Naive thymus-derived CD4-positive, alpha-beta T cell (primary cell): ENCODE measurements at places on chromosomes 2 and 18. TPM values are rescaled to one million over a fixed set of nuclear protein-coding genes. Genes with fewer than 3 reads are reported as not detected.
A peak's percentile ranks its signal among the peaks of the same experiment; 100 is the strongest.

- peaks cover 54% of the 10 kb centered on the region for H3K27me3 ChIP-seq
- H3K4me3 ChIP-seq: no peak overlapping the region
- peak; percentile 34 for DNase-seq
Observed at GRCh38 chr2:172098650-172099471, 3.8 kb downstream of the DLX2 start.

DNA sequence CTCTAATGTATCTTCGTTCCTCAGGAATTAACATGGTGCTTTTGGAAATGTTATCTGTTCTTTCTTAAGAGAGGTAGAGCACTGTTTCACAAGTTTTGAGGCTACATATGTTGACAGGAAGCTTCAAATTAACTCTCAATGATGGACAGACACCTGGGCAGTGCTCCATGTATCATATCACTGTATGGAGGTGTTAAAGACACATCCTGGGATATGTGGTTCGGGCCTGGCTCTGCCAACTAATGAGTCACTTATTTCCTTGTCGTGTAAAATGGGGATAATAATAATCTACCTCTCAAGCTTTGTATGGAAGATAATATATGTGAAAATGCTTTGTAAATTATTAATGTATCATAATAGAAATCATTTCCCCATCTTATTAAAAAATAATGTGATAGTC lies 90.2 kb downstream of the PARD3B start:
- H3K36me3 ChIP-seq: no peaks in the 10 kb centered on the region
- H3K4me3 ChIP-seq: no peak overlapping the region
- no peak for DNase-seq
- no peaks in the 10 kb centered on the region for H3K4me1 ChIP-seq

Gene TMEM182
- 9.0 TPM for polyA plus RNA-seq

DNA sequence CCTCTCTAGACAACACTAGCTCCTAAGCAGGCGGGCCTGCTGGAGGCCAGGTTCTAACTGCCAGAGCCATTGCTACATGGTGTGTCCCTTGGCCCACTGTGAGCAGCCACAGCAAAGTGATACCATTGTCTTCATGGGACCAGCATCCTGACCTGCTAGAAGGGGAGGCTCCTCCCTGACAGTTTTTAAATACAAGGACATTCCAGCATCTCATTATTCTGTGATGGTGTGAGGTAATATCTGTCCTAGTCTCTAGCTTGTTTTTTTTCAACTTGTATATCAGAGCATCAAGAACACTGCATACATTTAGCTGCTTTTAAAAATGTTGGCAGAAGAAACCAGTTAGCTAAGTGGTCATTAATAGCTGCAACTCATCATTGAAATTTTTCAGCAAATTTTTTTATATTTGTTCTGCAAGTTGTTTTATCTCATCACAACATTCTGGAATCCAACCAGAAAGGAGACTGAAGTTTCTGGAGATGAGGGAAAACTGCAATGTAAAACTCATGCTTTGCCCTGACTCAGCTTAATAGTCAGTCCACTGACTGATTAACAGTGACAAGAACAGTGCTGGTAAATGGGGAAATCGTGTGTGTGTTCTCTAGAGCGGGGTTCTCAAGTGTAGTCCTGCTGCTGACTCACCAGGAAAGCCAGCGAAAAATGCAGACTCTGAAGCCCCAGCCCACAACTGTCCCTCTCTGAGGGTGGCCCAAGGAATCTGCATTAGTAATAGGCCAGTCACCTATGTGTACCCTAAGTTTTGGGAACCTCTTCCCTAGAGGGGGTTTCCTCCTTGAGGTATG lies 17.8 kb downstream of the MAPRE3 start:
- no peak overlapping the region for H3K27ac ChIP-seq
- no peak for DNase-seq
- H3K36me3 ChIP-seq: no peaks in the 10 kb centered on the region
- H3K27me3 ChIP-seq: no peaks in the 10 kb centered on the region
- H3K4me1 ChIP-seq: no peaks in the 10 kb centered on the region

DNA sequence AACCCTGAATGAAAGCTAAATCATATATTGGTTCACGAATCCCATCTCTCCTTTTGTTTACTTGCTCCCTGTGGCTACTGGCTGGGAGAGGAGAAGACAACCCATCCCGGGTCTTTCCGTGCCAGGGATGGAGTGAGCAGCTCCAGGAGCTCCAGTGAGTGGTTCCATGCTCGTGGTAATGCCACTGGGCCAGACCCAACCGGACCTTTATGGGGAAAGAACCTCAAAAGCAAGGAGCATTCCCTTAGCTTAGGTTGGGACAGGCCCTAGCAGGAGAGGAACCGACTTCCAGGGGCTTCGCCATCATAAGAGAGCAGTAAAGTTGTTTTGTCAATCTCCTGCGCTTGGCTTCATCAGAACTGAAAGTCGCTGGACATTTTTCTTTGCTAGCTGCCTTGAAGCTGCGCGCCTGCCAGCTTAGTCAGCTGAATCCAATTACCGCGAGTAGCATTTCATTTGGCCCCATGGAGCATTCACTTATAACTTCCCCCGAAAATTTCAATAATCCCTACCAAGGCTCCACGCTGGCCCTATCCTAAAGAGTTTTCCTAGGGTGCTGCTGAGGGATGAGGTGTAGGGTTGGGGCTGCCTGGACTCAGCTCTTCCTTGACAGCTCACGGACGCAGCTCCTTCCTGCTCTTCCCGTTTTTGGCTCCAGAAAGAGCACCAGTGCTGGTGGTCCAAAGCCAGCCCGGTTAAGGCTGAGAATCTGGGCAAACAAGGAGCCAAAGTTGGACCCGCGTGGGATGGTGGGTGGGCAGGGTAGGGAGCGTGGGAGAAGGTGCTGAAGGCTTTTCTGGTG lies 4.9 kb downstream of the HOXD3 start:
- H3K36me3 ChIP-seq: no peaks in the 10 kb centered on the region
- H3K27ac ChIP-seq: no peak overlapping the region
- peaks cover 54% of the 10 kb centered on the region for H3K27me3 ChIP-seq
- no peak overlapping the region for H3K4me3 ChIP-seq
